ENCODE measurements at places on chromosomes 11 and 22. TPM values are rescaled to one million over a fixed set of nuclear protein-coding genes. Genes with fewer than 3 reads are reported as not detected.

GRCh38 chr11:66904561-66904960 lies 47.7 kb downstream of the LRFN4 start:
- DNase-seq = no peak

The BRMS1 gene
- 58.8 TPM for total RNA-seq

The MS4A6A gene
- 0.99 TPM for total RNA-seq

GRCh38 chr11:96014217-96014616 lies 90.3 kb upstream of the MTMR2 start:
- peak; percentile 55 for DNase-seq

DNA sequence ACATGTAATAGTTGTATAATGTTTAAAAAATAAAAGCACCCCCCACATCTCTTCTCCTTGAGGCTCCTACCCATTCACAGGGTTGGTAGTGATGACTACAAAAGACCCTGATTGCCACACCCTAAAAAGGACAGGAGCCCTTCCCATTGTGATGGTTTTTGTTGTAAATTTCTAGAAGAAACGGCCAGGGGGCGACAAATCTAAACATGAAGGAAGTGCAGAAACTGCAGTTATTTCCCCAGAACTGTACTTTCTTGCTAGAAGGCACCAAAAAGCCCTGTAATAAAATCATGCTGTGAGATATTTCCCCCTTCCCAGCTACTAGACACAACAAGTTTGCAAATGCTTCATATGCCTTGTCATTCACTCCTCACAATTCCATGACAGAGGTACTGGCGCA lies 10.8 kb downstream of the PRR5L start:
- DNase-seq = no peak

The OR51B2 gene
- not detected for total RNA-seq

- peak; percentile 59 for DNase-seq
Measured at GRCh38 chr11:112555491-112556364, 295.1 kb upstream of the PLET1 start.

DNA sequence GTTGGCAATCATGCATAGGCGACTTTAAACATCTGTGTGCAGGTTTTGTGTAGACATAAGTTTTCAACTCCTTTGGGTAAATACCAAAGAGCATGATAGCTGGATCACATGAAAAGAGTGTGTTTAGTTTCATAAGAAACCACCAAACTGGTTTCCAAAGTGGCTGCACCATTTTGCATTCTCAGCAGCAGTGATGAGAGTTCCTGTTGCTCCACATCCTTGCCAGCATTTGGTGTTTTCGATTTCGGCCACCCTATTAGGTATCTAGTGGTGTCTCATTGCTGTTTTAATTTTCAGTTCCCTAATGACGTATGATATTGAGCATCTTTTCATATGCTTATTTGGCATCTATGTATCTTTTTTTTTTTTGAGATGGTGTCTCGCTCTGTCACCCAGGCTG lies 62.8 kb upstream of the CCND1 start:
- no peak for DNase-seq

The WT1 gene
- not detected for total RNA-seq

GRCh38 chr22:43235445-43236409 lies 48.8 kb upstream of the TTLL12 start:
- no peak for DNase-seq

GRCh38 chr22:27731621-27732020 lies 69.9 kb downstream of the MN1 start:
- DNase-seq = no peak

DNA sequence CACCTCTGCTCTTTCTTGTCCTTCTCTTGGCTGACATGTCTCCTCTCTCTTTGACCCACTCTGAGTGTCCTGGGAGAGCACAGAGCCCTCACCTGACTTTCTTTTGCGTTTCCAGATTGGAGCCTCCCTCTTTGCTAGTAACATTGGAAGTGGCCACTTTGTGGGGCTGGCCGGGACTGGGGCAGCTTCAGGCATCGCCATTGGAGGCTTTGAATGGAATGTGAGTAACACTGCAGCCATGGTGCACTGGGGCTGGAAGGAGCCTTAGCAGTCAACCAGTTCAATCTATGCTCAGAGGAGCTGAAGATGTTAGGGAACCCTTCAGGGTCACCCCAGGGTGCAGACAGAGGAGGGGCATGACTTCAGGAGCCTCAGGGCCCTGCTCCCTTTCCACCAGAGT lies 23.8 kb downstream of the SLC5A1 start:
- DNase-seq = no peak

DNA sequence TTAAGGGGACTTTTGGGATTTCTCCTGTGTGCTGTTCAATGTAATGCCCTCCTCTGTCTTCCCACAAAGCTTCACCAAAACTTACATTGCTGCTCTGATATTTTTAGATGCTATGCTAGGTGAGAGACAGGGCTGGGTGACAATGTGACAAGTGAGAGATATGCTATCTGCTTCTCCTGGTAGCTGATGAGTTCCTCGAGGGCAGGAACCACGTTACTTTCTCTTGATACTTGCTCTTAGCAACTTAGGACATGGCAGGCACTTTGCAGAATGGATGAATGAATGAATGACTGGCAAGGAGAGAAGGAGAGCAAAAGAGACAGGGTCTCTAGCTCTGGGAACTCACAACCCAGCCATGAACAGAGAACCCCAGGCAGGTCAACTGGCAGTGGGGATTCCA lies 115.4 kb downstream of the C11orf58 start:
- no peak for DNase-seq

The CYB5R2 gene
- 0.59 TPM for total RNA-seq

- no peak for DNase-seq
Measured at GRCh38 chr11:111372538-111372937, 6.5 kb downstream of the POU2AF1 start.

GRCh38 chr11:19398772-19399527 lies 158.2 kb upstream of the E2F8 start:
- no peak for DNase-seq

The KCNQ1OT1 gene
- 0.30 TPM for total RNA-seq

GRCh38 chr11:93908689-93909088 lies 58.3 kb upstream of the VSTM5 start:
- no peak for DNase-seq

- no peak for DNase-seq
Measured at GRCh38 chr11:77175869-77176539, 48.0 kb downstream of the MYO7A start.

- no peak for DNase-seq
Measured at GRCh38 chr22:41345807-41346335, 35.9 kb upstream of the TEF start.

DNA sequence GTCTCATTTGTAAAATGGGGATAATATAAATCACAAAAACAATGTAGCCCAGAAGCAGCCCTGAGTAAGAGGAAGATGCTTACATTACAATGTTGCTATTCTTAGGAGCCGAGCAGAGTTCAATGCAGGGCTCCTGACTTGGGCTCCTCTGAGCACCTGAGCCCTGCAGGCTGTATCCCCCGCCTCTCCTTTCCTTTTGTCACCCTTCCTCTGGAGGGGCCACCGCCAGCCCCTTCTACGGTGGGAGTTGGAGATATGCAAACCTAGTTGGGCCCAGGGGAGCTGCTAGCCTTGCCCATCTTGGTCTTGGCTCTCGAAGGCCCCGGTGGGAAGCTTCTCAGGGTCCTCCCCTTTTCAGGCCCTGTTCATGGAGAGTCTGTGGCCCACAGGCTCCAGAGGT lies 8.4 kb upstream of the CSNK1E start:
- no peak for DNase-seq

DNA sequence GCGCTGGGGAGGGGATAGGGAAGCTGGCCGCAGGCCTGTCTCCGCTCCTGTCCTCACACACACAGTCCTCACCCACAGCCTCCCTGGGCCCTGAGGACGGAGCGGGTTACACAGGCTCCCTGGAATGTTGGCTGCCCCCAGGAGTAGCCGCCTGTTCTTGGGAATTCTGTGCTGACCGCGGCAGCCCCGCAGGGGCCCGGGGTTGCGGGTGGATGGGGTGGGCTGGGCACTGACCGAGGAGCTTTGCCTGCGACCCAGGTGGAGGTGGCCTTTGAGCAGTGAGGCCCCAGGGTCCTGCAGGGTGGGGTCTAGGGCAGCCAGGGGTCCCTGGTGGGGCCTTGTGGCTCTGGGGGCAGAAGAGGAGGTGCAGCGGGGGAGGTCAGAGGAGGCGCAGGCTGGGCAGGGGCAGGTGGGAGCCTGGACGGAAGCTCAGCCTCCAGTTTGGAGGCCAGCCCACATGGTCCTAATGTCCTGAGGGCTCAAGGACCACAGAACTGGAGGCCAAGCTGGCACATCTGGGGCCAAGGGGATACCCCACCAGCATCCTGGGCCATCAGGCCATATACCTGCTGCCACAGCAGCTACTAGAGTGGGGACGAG lies 6.6 kb upstream of the MRGPRG start:
- no peak for DNase-seq

DNA sequence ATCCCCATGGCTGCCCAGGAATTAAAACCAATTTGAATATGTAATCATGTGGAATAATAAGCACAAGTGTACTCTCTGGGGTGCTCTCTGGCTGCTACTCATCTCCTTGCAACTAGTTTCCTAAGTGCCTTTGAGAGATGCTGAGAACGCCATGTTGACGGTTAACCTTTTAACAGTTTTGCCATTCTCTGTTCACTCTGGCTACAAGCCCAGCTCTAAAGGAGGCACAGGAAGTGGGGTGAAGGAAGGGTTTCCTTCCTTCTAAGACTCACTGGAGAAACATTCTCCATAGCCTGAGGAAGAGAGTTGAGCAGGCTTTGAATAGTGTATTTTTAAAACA lies 122.0 kb upstream of the ZC3H12C start:
- no peak for DNase-seq

The FJX1 gene
- 0.23 TPM for total RNA-seq

All from T-cell (primary cell).